Renal pelvis (tissue), 12 donors: ENCODE measurements at places on chromosomes 1 and 21. TPM values are rescaled to one million over a fixed set of nuclear protein-coding genes. Genes with fewer than 3 reads are reported as not detected.

DNA sequence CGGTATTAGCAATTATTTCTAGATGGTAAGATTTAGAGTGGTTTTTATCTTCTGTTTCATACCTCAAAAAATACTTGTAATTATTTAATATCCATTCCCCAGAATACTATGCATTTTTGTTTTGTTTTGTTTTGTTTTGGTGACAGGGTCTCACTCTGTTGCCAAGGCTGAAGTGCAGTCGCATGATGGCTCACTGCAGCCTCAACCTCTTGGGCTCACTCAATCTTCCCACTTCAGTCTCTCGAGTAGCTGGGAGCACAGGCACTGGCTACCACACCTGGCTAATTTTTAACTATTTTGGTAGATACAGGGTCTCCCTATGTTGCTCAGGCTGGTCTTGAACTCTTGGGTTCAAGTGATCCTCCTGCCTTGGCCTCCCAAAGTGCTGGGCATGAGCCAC lies 252.7 kb downstream of the AKT3 start:
- DNase-seq, result no peak

DNA sequence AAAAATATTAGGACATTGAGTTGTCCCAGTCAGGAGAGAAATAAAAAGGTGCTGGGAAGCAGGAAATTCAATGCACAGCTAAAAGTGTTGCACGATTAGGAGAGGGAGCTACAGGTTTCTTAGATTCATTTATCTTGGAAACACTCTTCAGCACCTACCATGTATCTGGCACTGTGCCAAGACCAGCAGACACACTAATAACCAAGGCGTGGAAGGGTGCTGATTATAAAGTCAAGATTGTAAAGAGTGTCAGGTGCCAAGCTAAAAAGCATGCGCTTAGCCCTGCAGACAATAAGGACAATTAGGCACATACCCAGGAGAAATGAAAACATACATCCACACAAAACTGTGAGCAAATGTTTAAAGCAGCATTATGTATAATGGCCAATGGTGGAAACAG lies 129.9 kb downstream of the DSCAM start:
- DNase-seq, result no peak

- DNase-seq, result no peak
Measured at GRCh38 chr1:162351246-162351842, 25.3 kb downstream of the SPATA46 start.

DNA sequence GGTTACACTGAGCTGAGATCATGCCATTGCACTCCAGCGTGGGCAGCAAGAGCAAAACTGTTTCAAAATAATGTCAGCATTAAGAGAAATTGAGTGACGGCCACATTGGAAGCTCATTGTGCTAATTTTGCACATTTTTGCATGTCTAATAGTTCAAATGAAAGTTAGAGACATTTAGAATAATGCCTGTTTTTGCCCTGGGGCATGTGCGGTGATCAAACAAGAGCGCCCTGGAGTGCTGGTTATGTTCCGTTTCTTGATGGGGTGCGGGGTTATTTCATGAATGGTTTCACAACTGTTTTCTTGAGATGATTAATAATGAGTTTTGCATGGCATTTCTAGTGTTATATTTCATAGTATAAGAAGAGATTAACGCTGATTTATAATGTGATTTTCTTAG lies 13.1 kb downstream of the OR2T11 start:
- DNase-seq, result no peak

GRCh38 chr1:74502432-74502831 lies 10.0 kb downstream of the LRRC53 start:
- DNase-seq, result peak; percentile 69

DNA sequence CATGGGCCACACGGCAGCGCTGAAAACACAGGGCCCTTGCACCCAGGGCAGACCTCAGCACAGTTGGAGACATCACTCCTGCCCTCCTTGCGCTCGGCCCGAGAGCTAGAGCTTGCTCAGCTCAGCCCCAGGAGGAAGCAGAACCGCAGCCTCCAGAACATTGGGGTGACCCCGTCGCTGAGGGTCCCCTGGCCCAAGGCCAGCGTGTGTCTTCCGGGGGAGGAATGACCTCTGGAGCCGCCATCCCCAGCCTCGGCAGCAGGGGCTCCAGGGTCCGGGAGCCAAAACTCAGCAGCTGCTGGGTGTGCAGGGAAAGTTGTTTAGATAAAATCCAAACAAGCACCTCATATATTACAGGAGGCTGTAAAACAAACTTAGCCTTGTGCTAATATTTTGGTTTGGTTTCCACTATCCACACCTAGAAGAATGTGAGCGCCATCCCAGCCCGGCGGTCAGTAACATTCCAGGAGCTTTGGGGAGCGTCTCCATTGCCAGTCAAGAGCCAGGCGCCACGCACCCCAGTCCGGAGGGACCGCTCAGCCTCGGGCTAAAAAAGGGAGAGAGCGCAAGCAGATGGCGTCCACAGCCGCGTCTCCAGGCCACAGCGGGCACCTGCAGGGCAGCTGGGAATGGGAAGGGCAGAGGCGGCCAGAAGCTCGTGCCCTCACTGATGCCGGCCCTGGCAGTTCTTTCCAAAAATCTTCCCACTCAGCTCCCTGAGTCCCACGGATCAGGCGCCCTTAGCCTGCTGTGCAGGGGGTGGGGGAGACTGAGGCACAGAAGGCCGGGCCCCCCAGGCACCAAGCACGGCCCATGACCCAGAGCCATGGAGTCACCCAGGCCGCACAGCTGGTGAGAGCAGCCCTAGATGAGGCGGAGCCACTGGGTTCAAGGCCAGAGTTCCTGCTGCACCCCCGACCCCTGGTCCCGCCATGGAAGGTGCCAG lies 52.0 kb downstream of the SLX9 start:
- no peak for DNase-seq

- no peak for DNase-seq
Measured at GRCh38 chr1:247357781-247358211, 26.1 kb upstream of the ZNF496 start.

- DNase-seq, result no peak
Measured at GRCh38 chr1:98854137-98854536, 150.5 kb downstream of the PLPPR5 start.

- no peak for DNase-seq
Measured at GRCh38 chr21:36236052-36236730, 79.6 kb downstream of the DOP1B start.

DNA sequence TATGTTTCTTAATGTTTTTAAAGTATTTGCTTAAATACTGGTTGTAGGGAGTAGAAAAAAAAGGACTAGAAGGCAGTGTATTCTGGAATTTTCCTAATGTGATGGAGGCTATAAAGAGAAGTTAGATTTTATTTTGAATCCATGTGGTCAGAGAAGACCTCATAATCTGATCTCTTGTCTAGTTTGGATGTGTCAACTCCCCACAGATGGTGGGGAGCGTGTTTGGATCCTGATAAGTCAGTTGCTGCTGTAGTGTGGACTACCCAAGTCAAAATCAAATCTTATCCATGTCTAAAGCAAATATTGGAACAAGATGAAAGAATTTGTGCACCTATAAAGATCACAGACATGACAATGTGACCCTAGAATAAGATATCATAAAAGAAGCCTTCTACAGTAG lies 918.0 kb downstream of the LTN1 start:
- DNase-seq, result no peak

- DNase-seq, result no peak
Measured at GRCh38 chr1:204945565-204945977, 74.9 kb downstream of the NFASC start.

DNA sequence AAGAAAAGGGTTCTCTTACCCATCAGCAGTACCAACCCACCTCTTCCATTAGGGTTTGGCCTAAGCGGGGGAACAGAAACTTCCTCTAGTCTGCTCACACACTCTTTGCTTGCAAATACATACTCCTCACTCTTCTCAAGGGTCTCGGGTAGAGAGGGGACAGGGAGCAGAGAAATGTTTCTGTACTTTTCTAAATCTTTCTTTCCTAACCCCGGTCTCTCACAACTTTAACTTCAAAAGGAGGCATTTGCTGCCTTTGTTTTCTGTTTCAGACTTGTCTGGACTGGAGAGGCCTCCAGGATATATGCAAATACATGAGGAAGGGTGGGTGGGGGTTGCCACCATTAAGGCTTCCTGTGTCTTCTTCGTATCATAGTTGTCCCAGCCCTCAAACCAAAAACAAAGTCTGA lies 10.5 kb upstream of the LAX1 start:
- no peak for DNase-seq

GRCh38 chr1:54357967-54358366 lies 48.2 kb downstream of the SSBP3 start:
- no peak for DNase-seq

- DNase-seq, result peak; percentile 47
Measured at GRCh38 chr1:3717715-3718601, 34.3 kb upstream of the CCDC27 start.

- DNase-seq, result peak; percentile 26
Measured at GRCh38 chr21:45152265-45152746, 77.9 kb downstream of the ADARB1 start.

ETS2 gene
- 46.1 TPM for polyA plus RNA-seq

PCNX2 gene
- 15.8 TPM for polyA plus RNA-seq

CHRNB2 gene
- 0.36 TPM for polyA plus RNA-seq

ADAMTS4 gene
- 0.73 TPM for polyA plus RNA-seq

PRAMEF5 gene
- polyA plus RNA-seq, result not detected

CCDC185 gene
- not detected for polyA plus RNA-seq

MSH4 gene
- polyA plus RNA-seq, result 0.70 TPM

OR2T33 gene
- not detected for polyA plus RNA-seq

SLC35E2B gene
- 97.8 TPM for polyA plus RNA-seq

APOBEC4 gene
- polyA plus RNA-seq, result 0.04 TPM

HLX gene
- 7.9 TPM for polyA plus RNA-seq

RIMS3 gene
- polyA plus RNA-seq, result 2.2 TPM

MTFR1L gene
- 120 TPM for polyA plus RNA-seq

MNDA gene
- 2.3 TPM for polyA plus RNA-seq

RUNX1 gene
- 2.6 TPM for polyA plus RNA-seq
